Heart left ventricle (tissue), 16 donors: ENCODE measurements at places on chromosomes 16 and 17. TPM values are rescaled to one million over a fixed set of nuclear protein-coding genes. Genes with fewer than 3 reads are reported as not detected.

- no peak for DNase-seq
Measured at GRCh38 chr17:50468304-50469207, at the start of gene CHAD. Gene CHAD (minus strand): TSS chr17:50468880. CDS start chr17:50468813, 67 bp downstream.

DNA sequence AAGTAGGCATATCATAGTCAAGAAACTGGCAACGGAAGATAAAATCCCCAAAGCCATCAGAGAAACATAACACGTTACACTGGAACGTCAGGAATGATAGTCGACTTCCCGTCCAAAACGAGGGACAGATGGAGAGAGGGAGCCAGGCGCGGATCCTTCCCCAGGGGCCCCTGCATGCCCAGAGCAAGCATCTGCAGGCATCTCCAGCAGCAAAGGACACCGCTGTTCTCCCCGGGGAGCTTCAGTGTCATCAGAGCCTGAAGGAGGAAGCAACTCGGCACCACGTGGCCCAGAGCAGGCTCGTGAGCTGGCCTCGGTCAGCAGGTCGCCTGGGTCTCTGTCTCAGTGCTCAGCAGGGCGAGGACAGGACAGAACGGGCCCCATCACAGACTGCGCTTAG lies 50.1 kb downstream of the LMF1 start:
- DNase-seq: peak; percentile 71

The KRT28 gene
- polyA plus RNA-seq: not detected

DNA sequence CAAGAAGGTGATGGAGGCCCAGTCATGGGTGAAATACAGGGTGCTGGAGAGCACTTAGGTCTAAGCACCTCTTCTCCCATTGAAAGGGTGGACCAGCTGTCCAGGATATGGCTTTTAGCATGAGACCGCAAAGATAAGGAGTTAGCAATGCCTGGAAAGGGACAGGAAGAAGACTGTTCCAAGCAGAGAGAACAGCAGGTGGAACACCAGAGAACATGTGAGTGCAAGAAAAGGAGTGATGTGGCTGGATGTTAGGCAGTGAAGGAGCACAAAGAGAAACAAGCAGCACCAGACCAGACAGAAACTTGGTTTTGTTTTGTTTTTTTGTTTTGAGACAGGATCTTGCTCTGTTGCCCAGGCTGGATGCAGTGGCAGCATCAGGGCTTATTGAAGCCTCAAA lies 45.4 kb upstream of the CCL1 start:
- DNase-seq: no peak

DNA sequence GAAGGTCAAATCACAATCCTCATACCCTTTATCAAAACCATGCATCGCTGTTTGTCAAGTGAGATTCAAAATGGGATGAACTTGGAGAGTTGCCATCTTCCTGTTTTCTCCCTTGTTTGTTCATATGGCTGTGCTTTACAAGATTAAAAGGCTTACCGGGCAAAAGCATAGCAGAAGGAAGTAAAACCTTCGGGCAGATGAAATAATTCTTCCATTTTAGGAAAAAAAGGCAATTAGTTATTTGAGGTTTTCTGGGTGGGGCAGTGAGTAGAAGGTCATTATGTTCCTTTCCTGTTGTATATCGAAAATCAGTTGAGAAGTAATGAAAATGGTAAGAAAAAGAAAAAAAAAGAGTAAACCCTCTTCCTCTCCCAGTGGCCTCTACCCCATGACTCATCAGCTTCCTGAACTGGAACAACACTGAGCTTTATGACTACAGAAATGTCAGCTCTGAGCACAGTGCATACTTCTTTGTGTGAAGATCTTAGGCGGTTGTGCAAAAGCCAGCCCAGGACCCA lies 369.2 kb downstream of the CDH13 start:
- DNase-seq: peak; percentile 34

The DPH1 gene
- 23.4 TPM for polyA plus RNA-seq

The PMFBP1 gene
- 0.57 TPM for polyA plus RNA-seq

The PDILT gene
- polyA plus RNA-seq: not detected

The C16orf46 gene
- polyA plus RNA-seq: 1.0 TPM

DNA sequence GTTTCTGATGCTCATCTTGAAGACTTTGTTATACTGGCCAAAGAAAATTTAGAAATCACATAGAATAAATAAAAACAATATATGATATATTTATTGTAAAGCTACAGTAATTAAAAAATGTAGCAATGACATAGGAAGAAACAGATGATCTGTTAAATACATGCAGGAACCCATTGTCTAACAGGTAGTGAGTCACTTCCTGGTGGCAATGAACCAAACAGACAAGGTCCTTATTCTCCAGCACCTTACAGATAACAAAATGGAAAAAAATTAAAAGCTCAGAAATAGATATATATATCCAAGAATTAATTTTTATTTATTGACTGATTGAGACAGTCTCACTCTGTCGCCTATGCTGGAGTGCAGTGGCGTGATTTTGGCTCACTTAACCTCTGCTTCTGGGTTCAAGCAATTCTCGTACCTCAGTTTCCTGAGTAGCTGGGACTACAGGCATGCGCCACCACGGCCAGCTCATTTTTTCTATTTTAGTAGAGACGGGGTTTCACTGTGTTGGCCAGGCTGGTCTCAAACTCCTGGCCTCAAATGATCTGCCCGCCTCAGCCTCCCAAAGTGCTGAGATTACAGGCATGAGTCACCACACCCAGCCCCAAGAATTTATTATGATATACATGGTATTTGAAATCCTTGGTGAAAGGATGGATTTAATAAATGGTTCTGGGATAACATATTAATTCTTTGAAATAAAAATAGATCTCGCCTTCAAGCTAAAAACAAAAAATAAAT lies 7.5 kb downstream of the NETO2 start:
- DNase-seq: no peak

DNA sequence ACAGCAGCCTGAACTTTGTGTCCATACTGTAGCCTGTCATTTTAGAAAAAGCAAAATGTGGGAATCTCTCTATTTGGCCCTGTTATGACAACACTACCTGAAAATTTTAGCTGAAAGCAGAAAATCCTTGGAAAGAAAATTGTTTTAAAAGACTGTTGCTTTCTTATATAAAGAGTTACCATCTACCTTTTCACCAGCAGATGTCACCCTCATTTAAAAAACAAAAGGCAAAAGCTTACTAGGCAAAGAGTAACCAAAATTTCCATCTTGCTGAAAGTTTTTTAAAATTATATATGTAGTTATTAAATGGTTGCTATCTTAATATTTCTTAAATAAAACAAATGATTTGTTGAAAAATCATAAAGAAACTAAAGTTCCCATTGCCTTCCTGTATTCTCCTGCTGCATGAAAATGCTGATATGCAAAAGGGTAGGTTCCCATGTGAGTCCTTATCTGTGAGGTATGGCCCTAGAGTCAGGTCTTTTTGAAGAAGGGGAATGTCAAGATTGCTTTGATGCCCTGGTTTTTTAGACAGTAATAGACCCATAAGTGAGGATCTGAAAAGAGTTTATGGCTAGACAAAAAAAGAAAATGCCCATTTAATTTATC lies 61.0 kb downstream of the TNRC6C start:
- DNase-seq: no peak

DNA sequence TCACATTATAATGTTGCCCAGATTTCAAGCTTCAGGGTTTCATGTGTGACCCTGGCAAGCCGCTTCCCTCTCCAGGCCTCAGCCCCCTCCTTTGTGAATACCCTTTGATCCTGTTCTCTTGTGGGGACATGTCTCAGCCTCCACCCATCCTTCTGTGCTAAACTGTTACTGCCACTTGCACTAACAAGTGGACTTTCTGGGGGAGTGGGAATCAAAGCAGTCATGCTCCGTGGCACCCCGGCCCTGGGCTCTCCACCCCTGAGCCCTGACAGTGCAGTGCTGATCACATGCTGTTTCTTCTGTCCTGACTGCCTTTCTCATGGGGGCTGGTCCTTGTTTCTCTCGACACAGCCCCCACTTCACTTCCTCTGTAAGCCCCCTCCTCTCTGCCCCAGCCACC lies 9.7 kb upstream of the DCAF7 start:
- no peak for DNase-seq

The DBNDD1 gene
- 1.4 TPM for polyA plus RNA-seq
